Neural crest cell (in vitro differentiated cells): ENCODE measurements at places on chromosomes 6 and 20. TPM values are rescaled to one million over a fixed set of nuclear protein-coding genes. Genes with fewer than 3 reads are reported as not detected.

DNA sequence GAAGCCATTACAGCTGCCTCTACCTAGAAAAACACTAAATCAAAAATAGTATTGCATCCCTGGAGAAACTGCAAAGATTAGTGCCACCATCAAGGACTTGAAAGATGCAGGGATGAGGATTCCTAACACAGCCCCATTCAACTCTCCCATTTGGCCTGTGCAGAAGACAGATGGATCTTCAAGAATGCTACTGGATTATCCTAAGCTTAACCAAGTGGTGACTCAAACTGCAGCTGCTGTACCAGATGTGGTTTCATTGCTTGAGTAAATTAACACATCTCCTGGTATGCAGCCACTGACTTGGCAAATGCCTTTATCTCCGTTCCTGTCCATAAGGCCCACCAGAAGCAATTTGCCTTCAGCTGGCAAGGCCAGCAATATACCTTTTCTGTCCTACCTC is 117.4 kb downstream of the TBC1D32 start:
- DNase-seq: no peak

DNA sequence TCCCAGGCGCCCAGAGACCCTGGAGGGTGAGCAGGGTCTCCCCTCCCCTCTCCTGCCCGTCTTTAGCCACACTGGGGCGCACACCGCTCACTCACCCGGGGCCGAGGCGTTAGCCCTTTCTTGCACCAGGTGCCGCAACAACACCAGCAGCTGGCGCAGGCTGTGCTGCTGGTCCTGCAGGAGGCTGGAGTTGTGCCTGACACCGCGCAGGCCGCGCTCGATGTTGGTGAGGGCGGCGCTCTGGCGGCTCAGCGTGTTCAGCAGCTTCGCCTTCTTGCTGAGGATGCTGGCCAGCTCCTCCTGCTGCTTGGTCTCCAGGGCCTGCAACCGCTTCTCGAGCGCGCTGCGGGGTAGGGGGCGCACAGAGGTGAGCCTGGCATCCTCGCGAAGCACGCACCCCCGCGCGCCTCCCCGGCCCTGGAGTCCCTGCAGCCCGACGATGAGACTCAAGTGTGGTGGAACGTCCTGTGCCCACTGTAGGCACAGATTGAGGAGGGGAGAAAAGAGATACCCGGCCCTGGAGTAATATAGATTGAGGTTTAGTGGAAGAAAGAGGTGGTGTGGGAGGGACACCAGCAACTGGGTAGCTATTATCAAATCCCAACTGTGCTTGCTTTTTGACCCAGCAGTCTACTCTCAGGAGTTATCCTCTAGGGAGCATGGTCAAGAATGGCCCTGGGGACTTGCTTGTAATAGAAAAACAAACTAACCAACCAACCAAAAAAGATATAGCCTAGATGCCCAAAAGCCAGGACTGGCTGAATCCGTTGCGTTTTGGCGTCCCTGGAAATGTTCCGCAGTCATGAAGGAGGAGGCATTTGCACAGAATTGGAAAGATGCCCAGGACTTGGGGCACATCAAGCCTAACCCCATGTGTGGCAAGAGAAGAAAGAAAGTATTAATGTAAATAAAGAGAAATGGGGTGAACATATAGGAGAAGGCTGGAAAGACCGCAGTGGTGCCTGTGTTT is 30.9 kb downstream of the ANGPT4 start:
- peak; percentile 28 for DNase-seq

DNA sequence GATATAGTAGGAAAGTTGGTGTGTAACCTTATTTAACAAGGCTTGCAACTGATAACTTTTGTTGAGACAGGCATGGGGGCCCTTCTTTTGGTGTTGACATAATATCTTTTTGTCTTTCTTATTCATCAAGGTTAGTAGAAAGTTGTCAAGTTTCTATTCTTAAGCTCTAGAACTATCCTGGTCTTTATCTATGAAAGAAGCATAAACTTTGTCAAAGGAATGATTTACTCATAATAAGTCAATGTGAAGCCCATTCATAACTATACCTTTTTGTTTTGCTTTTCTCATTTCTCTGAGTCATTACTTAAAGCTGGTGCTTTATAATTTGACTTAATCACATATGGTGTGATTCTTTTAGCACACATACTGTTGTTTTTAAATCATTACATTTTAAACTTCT is 312.4 kb downstream of the UTRN start:
- no peak for DNase-seq

DNA sequence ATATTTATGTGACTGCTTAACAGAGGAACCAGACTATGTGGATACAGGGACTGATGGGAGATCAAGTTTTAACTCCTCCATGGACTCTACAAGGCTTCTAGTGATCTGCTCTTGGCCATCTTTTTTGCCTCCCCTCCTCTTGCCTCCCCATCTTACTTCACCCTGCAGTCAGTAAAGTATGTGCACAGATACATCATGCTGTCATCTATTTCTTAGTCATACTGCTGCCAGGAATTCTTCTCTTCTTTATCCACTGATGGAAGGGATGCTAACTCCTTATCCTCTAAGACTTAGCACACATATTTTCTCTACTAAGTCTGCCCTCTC is 27.6 kb upstream of the FAM83C start:
- DNase-seq: no peak

DNA sequence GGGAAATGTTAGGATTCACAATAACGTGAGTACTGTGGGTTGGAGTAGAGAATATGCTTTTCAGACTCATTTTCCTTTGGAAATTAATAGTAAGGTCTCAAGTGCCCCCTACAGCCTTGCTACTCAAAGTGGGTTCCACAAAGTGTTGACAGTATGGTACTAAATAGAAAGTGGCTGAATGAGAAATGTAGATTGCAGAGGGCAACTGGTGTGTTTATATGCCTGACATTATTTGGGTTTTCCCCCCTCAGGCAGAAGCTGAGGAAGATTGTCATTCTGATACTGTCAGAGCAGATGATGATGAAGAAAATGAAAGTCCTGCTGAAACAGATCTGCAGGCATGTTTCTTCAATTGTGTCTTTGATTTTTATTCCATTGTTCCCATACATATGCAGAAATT is 5.6 kb downstream of the FBXO9 start:
- DNase-seq: no peak

HLA-A gene
- 126 and 131 TPM in 2 replicates for total RNA-seq

- no peak for DNase-seq
Measured at GRCh38 chr20:62237514-62237800, 864 bp upstream of the OSBPL2 start.

- no peak for DNase-seq
Measured at GRCh38 chr6:73560182-73560732, 39.4 kb upstream of the EEF1A1 start.

- DNase-seq: no peak
Measured at GRCh38 chr6:52013035-52013434, 74.4 kb downstream of the PKHD1 start.
